ENCODE measurements at places on chromosomes 1 and 21. TPM values are rescaled to one million over a fixed set of nuclear protein-coding genes. Genes with fewer than 3 reads are reported as not detected.

Gene NR0B2
- not detected for total RNA-seq

Gene NEK2
- 29.8 TPM for total RNA-seq

Gene SYCP1
- not detected for total RNA-seq

Gene AMIGO1
- total RNA-seq = 7.3 TPM
